ENCODE measurements at places on chromosomes 5 and 9.
A peak's percentile ranks its signal among the peaks of the same experiment; 100 is the strongest.

GRCh38 chr5:37717613-37718431 is 122.0 kb downstream of the GDNF start:
- peak; percentile 75 for DNase-seq

- no peak for DNase-seq
Observed at GRCh38 chr5:94793113-94793815, 174.8 kb downstream of the SLF1 start.

DNA sequence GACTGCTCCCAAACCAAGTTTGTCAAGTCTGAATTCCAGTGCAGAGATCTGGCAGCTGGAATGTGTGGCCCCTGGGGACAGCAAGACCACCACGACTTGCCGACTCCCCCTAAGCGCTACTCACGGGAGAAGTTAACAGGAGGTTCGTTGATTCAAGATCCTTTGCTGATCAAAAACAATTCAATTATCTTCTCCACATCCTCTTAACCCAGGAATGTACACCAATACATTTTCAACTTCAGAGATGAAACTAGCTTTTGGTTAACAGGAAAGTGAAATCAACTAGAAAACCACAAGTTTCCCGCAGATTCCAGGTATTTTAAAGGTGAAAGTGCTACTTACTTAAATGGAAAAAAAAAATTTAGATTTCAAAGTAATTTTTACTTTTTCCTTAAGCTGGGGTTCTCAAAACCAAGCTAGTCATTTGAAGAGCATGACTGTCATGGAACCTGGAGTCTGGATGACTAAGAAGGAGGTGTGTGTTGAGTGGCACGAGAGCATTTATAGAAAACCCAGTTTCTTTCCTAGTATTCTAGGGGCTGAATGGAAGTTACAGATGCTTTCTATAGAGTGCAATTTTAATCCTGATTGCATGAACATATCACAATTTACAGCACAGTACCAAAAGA is 257.5 kb upstream of the PANK3 start:
- no peak for DNase-seq

- no peak for DNase-seq
Observed at GRCh38 chr5:66840511-66841013, 244.4 kb downstream of the MAST4 start.

- no peak for DNase-seq
Observed at GRCh38 chr5:131386779-131387178, 122.9 kb downstream of the CDC42SE2 start.

DNA sequence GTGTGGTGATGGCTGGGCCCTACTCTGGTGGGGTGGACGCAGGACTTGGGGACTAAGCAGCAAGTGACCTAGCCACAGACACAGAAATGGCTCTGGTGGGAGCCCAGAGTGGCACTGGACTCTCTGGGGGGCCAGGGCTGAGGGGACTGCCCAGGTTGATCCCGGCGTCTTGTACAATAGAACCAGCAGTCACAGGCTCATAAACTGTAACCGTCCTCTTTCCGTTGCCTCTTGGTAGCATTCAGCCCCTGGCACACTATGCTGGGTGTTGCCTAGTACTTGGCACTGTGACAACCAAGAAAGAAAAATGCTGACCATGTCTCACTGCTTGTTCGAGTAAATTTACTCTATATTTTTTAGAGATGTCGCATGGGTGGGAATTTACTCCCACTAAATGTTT is 80.5 kb downstream of the DAB2IP start:
- no peak for DNase-seq

- DNase-seq = no peak
Observed at GRCh38 chr5:33671700-33672291, 220.0 kb downstream of the ADAMTS12 start.

DNA sequence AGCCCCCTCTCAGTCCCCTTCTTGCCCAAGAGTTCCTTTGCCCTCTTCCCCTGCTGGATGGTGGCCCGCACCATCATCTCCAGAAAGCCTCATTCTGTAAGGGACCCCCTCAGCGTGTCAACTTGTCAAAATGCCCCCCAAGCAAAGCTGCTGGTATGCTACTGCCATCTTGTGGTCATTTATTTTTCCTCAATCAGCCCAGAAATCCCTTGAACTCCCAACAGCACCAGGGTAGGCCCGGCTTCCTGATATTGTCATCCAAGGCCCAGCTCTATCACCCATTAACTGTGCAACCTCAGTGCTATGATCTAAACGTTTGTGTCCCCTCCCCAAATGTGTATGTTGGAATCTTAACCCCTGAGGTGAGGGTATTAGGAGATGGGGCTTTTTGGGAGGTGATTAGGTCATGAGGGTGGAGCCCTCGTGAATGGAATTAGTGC is 53.2 kb upstream of the FBXW11 start:
- DNase-seq = no peak

DNA sequence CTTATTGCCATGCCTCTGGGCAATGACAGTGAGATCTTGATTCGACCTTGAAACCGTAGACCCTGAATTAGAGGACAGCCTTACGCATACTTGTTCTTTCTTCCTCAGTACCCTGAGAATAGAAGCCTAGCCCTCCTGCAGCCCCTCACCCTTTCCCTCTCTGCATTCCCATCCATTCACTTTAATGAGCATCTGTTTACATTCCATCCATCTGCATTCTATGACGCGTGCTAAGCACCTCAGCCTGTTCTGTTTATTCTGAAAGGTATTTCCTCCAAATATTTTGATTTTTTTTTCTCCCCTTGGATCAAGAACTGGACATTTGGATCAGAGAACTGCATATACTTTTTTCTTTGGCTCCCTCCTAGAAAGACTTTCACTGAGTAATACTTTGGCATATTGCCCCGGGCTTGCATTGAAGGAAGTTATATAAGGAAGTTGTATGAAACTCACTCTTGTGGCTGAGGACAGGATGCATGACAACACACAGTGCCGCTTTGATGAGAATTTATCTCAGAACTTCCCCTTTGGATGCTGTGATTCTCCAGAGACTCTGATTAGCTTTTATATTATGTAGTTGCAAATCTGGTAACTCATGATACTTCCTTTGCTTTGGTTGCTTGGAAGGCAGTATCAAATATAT is 15.7 kb downstream of the TMEM8B start:
- DNase-seq = peak; percentile 81

- no peak for DNase-seq
Observed at GRCh38 chr5:173326501-173326960, 1.7 kb downstream of the STC2 start.

DNA sequence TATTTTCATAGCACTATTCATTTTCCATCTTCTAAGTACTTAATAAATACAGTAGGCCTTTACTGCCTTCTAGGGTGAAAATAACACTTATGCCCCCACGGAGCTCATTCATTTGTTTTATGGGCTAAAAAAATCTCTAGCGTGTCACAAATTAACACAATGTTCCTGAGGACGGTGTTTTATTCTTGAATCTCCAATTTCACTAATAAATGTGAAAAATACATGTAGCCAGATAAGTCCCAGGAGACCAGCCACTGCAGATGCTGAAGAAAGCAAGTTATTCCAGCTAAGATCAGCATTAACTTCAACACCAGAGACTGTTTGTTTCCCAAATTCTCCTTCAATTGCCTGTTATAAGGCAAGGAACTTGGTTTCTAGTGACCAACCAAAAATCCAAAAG is 102.3 kb downstream of the MARCHF3 start:
- DNase-seq = no peak

GRCh38 chr5:98106116-98107031 is 667.1 kb upstream of the RGMB start:
- DNase-seq = peak; percentile 50

- DNase-seq = no peak
Observed at GRCh38 chr5:39100301-39100850, 26.2 kb upstream of the RICTOR start.

DNA sequence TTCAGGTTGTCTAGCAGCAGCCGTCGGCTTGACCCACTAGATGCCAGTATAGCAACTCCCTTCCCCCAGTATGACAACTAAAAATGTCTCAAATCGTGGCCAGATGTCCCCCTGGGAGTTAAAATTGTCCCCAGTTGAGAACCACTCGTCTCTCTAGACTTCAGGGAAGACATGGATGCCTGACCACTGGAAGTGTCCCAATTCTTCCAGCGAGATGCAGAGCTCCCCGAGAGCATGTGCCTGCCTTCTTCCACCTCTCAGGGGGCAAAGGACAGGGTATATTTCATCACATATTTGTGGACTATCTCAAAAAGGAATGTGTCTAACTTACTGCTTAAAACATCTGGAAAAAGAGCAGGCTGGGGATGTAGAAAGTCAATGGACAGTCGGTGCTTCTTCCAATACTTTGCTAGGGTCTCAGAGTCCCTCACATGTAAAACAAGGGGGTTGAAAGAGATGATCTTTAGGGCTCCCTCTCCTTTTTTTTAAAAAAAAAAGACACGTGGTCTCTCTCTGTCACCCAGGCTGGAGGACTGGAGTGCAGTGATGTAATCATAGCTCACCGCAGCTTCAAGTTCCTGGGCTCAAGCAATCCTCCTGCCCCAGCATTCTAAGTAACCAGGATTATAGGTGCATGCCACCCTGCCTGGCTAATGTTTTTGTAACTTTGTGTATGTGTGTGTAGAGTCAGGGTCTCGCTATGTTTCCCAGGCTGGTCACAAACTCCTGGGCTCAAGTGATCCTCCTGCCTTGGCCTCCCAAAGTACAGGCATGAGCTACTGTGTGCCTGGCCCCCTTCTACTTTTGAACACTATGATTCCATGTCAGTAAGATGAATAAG is 190.6 kb downstream of the DAB2IP start:
- no peak for DNase-seq

DNA sequence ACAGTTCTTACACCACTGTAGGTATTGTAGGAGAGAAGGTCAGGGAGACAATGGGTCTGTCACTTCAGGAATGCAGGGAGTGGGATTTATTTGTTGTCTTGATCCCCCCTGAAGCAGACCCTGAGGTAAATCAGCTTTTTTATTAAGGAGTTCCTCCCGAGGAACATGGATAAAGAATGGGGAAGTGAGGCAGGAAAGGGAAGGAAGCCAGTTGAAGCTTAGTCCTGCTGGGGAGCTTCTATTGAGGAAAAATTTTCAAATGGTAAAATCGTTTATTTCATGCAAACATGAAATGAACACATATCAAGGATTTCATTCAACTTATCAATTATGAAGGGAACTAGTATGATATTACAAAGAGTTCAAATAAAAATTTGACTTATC is 318.6 kb upstream of the PIK3R1 start:
- no peak for DNase-seq

DNA sequence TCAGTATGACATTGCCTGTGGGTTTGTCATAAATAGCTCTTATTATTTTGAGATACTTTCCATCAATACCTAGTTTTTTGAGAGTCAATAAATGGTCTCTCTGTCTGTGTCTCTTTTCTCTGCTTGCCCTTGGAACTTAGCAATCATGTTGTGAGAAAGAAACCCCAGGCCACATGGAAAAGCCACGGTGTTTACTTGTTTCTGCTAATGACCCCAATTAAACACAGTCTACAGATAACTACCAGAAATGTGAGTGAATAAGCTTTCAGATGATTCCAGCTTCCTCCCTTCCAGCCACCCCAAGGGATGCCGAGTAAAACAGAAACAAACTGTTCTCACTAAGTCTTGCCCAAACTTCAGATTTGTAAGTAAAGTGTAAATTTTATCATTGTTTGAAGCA is 584.9 kb downstream of the MAT2B start:
- no peak for DNase-seq

GRCh38 chr5:170372971-170373370 is 16.2 kb downstream of the KCNMB1 start:
- DNase-seq = no peak

DNA sequence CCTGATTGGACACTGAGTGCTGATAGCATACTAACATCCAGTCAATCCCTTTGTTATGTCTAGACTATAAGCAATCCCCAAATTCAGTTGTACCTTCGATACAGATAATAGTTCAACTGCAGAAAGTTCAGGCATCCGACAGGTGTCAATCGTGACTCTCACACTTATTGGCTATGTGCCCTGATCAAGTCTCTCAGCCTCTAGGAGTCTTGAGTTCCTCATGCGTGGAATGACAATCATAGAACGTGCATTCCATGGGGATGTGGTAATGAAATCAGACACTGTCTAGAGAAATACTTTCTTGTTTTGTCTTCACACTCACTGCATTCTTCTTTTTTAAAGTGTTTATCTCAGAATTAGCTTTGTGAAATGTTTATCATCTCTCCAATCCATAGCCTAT is 4.8 kb downstream of the ANKRD34B start:
- DNase-seq = no peak

DNA sequence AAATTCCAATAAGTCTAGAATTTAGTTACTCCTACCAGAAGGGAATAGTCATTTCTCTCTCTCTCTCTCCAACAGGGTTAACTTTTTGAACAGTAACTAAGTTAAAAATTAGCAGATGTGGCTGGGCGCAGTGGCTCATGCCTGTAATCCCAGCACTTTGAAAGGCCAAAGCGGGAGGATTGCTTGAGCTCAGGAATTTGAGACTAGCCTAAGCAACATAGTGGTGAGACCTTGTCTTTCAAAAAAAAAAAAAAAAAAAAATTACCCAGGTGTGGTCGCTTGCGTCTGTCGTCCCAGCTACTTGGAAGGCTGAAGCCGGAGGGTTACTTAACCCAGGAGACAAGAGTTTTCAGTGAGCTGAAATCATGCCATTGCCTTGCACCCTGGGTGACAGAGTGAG is 639.7 kb downstream of the PTPRD start:
- DNase-seq = no peak

DNA sequence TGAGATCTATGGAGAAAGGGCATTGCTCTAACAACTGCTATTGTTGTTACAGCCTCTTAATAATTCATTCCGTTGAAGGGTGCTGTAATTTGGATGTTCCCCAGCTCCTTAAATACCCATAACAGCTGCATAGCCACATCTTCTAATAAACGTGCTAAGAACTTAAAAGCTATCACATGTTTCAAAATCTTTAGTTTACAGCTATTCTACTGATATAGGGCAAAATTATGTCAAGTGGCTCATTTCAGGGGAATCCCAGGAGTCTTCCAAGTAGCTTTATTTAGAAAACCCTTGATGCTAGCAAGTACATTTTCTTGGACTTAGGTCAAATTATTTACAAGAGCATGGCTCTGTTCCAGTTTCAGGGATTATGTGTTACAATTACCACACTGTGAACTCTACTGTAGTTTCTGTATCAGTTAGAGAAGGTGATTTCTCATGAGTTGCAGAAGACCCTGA is 990.4 kb upstream of the ACO1 start:
- peak; percentile 34 for DNase-seq

DNA sequence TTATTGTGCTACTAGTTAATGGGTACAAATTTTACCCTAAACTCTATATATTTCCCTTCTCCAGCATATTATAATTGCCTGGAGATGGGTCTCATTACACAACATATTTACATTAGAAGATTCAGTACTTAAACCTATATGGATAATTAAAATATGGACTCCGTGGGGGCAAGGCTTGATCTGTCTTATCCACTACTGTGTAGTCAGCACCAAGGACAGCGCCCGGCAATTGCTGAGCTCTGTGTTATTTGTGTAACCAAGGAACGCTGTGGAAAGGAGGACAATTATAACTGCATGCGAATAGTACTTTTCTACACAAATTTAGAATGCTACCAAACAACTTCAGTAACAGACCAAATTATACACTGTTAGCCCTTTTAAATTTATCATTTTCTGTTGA is 77.7 kb downstream of the DNAH5 start:
- DNase-seq = peak; percentile 5

- DNase-seq = no peak
Observed at GRCh38 chr9:114121227-114122135, 22.4 kb upstream of the KIF12 start.
